Skeletal muscle tissue (tissue), 5 donors: ENCODE measurements at places on chromosomes 1 and 21. TPM values are rescaled to one million over a fixed set of nuclear protein-coding genes. Genes with fewer than 3 reads are reported as not detected.

Gene KRTAP19-6
- not detected for total RNA-seq

Gene DNM3
- total RNA-seq: 2.6 TPM

Gene APOBEC4
- total RNA-seq: not detected

Gene KRTAP12-3
- total RNA-seq: not detected

Gene PROK1
- not detected for total RNA-seq

Gene CD52
- not detected for total RNA-seq

Gene KIAA1614
- 13.6 TPM for total RNA-seq

Gene ZMPSTE24
- total RNA-seq: 33.4 TPM

Gene TTC39A
- total RNA-seq: 2.1 TPM

Gene YOD1
- total RNA-seq: 13.0 TPM

Gene OPTC
- not detected for total RNA-seq
